ENCODE measurements at places on chromosomes 3 and 15.
A peak's percentile ranks its signal among the peaks of the same experiment; 100 is the strongest.

- no peak for DNase-seq
Observed at GRCh38 chr3:71485896-71486295, 97.6 kb downstream of the FOXP1 start.

DNA sequence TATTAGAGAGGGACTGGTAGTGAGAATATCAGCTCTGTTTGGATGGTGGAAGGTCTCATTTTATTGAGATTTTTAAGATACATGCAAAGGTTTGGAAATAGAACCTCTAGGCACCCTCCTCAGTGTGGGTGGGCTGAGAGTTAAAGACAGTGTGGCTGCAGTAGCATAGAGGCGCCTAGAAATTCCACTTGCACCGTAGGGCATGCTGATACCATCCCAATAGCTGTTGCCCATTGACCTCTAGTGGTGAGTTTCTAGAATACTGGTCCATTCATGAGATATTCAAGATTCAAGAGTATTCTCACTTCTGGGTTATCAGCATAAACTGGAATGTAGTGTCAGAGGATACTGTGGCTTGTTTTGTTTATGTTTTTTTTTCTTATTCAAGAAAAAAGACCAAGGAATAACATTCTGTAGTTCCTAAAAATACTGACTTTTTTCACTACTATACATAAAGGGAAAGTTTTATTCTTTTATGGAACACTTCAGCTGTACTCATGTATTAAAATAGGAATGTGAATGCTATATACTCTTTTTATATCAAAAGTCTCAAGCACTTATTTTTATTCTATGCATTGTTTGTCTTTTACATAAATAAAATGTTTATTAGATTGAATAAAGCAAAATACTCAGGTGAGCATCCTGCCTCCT lies 87.2 kb downstream of the TGFBR2 start:
- peak; percentile 76 for DNase-seq

DNA sequence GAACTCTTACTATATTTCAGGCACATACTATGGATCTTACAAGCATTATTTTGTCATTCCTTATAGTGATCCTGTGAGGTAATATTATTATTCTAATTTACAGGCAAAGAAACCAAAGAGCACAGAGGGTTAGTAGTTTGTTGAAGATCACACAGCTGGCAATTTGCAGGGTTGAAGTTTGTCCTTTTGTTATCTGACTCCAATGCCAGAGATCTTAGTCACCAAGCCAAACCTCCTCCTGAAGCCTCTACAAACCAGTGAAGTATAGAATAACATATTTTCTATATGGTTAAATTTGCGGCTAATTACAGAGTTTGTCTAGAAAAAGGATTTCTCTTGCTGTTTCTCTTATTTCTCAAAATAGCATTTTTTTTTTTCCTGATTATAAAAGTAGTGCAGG lies 11.2 kb downstream of the ISLR2 start:
- DNase-seq, result no peak

- DNase-seq, result peak; percentile 79
Observed at GRCh38 chr3:160569894-160570652, 4.7 kb upstream of the KPNA4 start.

- DNase-seq, result no peak
Observed at GRCh38 chr3:170244576-170244975, 22.4 kb downstream of the PRKCI start.

DNA sequence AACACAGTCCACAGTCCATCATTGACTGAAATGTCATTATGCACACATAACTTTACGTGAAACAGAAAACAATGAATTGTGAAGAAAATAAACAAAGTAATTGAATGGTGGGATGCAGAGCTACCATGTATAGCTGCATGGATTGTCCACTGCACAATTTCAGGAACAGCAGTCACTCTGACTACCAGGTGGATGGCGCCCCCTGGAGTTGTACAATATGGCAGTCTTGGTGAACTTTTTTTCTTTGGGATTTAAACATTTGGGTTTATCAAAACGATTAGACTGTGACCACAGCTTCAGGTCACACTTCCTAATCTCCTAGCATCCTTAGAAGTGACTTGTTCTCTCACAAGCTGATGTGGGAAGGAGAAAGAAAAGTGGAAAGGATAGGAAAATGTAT lies 48.9 kb upstream of the TCF12 start:
- peak; percentile 46 for DNase-seq

GRCh38 chr15:79769069-79769481 lies 127.7 kb downstream of the MTHFS start:
- peak; percentile 2 for DNase-seq

DNA sequence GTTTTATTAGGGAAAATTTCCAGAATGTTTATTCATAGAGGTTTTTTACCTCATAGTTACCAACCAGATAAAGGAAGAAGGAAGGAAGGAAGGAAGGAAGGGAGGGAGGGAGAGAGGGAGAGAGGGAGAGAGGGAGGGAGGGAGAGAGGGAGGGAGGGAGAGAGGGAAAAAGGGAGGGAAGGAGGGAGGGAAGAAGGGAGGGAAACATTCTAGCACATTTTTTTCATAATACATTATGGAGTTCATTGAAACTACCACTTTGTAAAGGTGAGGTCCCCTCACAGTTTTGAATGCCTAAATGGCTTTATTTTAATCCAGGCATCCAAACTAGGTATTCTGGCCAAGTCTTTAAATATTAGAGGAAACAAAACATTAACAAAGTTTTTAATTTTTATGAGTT lies 1049.1 kb downstream of the ROBO1 start:
- DNase-seq, result no peak

GRCh38 chr3:134365766-134366065 lies 8.5 kb downstream of the AMOTL2 start:
- no peak for DNase-seq

DNA sequence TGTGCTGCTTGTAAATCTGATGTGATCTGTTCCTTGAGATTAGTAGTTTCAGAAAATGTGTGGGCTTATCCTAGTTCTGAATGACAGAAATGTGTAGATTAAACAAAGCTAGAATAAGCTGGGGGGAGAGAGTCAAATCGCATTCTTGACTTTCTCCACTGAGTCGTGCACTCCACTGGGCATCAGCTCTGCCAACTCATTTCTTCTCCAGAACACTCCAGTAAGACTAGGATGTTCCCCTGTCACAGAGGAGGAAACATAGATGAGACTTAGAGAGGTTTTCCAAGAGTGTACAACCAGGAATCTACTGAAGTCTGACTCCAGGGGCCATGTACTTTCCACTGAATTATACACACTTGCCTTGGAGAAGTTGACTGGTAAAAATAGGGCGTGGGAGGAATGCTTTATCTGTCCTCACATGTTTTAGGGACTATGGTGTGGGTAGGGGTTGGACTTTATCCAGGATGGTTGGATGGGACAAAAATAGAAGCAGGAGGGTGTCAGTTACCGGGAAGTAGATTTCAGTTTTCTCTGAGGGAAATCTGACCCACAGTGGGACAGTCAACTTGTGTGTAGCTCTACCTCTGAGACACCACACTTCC lies 298.2 kb downstream of the UBE2E2 start:
- DNase-seq, result no peak

- DNase-seq, result no peak
Observed at GRCh38 chr3:175381685-175382084, 522.6 kb downstream of the NAALADL2 start.

DNA sequence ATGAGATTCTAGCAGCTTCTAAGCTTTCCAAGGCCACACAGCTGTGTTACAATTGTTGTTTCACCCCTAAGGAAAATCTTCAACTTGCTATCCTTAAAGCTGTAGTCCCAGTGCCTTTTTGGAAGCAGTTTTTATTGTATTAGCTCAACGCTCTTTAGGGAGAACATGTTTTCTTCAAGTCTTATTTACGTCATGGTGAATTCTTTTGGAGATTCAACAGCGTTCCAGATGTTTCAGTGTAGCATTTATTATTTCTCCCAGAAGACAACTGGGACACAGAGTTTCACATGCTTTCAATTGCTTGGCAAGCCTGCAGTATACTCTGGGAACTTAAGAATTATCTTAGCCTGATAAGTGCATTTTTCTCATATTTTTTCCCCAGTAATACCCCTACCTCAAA lies 888.3 kb downstream of the PLOD2 start:
- DNase-seq, result no peak

- DNase-seq, result no peak
Observed at GRCh38 chr3:177245250-177245649, 48.0 kb upstream of the TBL1XR1 start.

DNA sequence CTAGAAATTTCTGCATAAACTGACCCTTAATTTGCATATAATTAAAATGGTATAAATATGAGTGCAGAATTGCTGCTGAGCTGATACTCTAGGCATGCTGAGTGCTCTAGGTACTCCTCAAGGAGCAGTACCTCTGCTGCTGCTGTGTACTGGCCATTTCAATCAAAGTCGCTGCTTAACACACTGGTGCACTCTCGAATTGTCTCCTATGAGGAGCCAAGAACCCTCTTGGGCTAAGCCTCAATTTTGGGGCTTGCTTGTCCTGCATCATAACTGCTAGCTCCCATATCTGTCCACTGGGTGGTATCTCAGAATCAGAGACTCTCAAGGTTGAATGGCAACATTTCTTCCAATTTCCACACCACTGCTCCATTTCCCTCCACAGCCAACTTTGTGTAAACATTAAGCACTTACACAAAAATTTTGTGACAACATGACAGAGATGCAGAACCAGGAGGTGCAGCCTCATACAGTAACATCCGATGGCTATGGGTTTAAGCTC lies 82.5 kb downstream of the XXYLT1 start:
- DNase-seq, result no peak

DNA sequence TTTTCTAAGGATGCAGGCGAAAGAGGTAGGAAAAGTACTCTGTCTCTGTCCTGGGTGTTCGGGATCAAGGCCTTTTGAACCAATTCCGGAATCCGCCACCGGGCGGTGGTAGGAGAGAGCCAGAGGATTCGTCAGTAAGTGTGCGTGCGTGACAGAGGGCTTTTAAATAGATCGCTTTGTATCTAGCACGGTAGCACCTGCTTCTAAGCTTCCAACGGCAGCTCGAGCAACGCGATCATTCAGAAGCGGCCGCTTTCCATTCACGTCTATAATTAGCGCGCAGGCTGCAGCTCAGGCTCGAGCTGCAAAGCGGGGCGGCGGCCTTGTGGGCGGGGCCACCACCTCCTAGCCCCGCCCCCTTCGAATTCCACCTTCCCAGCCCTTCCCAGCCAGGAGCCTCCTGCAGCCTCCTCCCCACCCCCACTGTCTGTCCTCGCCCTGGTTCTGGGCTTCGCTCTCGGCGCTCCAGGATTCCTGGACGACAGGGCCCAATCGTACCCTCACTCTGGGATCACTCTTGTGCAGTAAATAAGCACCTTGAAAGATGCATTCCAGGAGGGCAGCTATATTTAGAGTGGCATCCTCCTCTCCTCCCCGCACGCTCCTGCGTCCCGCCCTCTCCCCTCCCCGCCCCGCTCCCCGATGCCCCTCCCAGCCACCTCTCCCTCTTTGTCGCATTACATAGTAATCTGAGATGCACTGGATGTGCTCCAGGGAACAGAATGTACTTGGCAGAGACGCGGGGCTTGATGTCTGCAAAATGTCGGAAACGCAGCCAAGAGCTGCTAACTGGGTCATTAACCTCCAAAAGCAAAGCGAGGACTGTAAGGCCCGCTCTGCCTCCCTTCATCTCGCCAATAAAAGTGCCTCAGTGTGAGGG lies 224.1 kb upstream of the TPRG1 start:
- peak; percentile 78 for DNase-seq

- DNase-seq, result no peak
Observed at GRCh38 chr3:116808725-116809124, 99.1 kb downstream of the TUSC7 start.

GRCh38 chr15:61003437-61004218 lies 225.5 kb downstream of the RORA start:
- DNase-seq, result no peak

- DNase-seq, result no peak
Observed at GRCh38 chr15:76440441-76440840, 103.9 kb downstream of the ISL2 start.

DNA sequence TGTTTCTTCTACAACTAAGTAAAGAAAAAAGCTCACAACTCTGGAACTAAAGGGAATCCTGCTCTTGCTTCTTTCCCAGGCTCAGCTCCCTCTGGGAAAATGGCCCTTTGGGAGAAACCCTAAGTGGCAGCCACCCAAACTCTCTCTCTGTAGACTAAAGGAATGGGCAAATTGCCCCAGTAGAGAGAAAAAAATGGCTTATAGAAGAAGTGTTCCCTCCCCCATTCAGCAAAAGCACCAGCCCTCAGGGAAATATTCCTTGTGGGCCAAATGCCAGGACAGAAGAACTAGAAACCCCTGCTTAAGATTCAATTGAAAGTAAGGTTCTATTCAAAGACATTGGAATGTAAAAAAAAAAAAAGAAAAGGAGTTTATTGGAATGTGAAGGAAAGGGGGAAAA lies 603.7 kb upstream of the ALCAM start:
- no peak for DNase-seq

GRCh38 chr3:40764747-40765146 lies 240.0 kb downstream of the ZNF621 start:
- DNase-seq, result no peak

- DNase-seq, result peak; percentile 76
Observed at GRCh38 chr3:45011756-45012508, 14.2 kb upstream of the CLEC3B start.

DNA sequence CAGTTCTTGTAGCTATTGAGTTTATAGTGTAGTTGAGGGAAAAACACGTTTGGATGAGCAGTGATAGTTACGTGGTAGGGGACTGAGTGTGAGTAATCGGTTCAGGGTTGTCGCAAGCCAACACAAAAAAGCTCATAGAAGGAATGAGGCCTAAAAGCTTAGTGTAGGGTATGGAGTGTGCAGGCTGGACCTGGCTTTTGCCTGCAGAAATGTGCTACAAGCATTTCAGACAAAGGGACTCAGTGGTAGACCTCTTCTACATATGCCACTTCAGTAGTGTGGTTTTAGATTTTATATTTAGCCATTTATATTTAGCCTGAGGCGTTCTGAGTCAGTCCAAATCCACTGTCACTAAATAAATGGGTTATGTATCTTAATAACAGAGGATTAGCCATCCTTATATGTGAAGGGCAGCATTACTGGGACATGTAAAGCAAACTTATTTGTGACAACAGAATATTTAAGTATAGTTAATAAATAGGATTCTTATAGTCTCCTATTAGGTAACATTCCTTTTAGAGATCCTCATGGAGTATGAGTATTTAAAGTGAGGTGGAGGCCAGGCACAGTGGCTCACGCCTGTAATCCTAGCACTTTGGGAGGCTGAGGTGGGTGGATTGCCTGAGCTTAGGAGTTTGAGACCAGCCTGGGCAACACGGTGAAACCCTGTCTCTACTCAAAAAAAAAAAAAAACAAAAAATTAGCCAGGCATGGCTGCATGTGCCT lies 21.8 kb downstream of the ATP2C1 start:
- no peak for DNase-seq

DNA sequence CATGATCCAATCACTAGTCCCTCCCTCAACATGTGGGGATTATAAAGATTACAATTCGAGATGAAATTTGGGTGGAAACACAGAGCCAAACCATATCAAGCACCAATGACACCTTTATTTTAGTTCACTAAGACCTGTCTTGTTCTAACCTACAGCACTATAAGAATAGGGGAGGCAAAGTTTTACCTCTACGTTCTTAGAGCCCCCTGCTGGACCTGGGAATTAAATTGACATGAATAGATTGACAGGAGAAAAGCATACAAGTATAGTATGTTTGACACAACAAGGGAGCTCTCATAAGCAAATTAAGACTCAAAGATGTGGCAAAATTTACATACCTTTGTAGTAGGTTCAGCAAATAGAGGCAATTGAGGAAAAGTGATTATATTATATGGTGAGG lies 974.4 kb upstream of the ALCAM start:
- peak; percentile 6 for DNase-seq

Measured in lung microvascular endothelial cell (primary cell).